ENCODE measurements at places on chromosomes 11 and 22. TPM values are rescaled to one million over a fixed set of nuclear protein-coding genes. Genes with fewer than 3 reads are reported as not detected.

Gene PTPRCAP
- total RNA-seq = not detected

Gene KCNJ5
- total RNA-seq = 0.85 TPM

Gene JAM3
- total RNA-seq = 2.7 TPM

Gene MYRF
- 1.6 TPM for total RNA-seq

Gene TST
- total RNA-seq = 66.0 TPM

Gene DEUP1
- not detected for total RNA-seq

Gene MRPL40
- total RNA-seq = 43.2 TPM

Gene SPDYC
- total RNA-seq = not detected

Gene MN1
- 18.3 TPM for total RNA-seq

Gene BBS1
- 20.9 TPM for total RNA-seq

Gene JHY
- total RNA-seq = 1.3 TPM

Gene OR8G5
- total RNA-seq = not detected

Gene GPHA2
- total RNA-seq = not detected

Gene FREY1
- 0.21 TPM for total RNA-seq

Gene KIRREL3
- total RNA-seq = not detected

Gene KDM4E
- not detected for total RNA-seq

Gene OR5A1
- not detected for total RNA-seq

Gene ASCL2
- 2.5 TPM for total RNA-seq

Gene DKK3
- 222 TPM for total RNA-seq

Gene PVALB
- not detected for total RNA-seq

Data from airway epithelial cell (primary cell).